ENCODE measurements at places on chromosomes 5 and 9.

- DNase-seq, result no peak
Measured at GRCh38 chr9:94164806-94165549, 80.7 kb downstream of the PTPDC1 start.

DNA sequence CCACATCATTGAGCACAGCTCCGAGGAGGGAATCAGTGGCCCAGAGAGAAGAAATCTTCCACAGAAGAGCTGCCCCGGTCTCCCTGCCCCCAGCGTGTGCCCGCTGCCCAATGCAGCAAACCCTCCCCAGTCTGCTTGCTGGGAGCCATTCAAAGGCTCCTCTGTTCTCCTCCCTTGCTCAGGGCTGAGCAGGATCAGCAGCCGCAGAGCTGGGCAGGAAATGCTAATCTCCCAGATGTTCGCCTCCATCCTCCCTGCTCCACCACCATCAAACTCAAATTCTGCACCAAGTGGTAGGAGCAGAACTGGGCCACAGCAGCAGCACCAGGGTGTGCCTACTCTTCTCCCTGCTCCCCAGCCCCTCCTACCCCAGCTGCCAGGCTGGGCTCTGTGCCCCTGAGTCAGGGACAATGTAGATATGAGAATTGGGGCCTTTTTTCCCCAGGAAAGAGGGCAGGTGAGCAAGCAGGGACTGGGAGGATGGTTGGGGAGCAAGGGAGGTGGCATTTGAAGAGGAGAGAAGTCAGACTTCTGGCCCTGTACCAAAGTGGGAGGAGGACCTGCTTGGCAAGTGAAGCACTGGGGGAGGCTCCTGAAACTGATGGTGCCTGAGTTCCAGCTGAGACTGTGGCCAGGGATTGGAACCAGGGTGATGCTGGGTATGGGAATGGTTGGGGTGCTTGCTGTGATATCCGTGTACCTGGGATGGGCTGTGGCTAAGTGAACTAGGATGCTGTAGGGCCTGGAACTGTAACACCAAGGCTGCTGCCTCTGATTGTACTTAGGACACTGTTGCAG lies 1.9 kb upstream of the PCDH1 start:
- DNase-seq, result no peak

GRCh38 chr9:89418882-89419640 lies 78.9 kb downstream of the SEMA4D start:
- peak; percentile 78 for DNase-seq

GRCh38 chr5:135066781-135067180 lies 32.8 kb upstream of the PITX1 start:
- DNase-seq, result no peak

DNA sequence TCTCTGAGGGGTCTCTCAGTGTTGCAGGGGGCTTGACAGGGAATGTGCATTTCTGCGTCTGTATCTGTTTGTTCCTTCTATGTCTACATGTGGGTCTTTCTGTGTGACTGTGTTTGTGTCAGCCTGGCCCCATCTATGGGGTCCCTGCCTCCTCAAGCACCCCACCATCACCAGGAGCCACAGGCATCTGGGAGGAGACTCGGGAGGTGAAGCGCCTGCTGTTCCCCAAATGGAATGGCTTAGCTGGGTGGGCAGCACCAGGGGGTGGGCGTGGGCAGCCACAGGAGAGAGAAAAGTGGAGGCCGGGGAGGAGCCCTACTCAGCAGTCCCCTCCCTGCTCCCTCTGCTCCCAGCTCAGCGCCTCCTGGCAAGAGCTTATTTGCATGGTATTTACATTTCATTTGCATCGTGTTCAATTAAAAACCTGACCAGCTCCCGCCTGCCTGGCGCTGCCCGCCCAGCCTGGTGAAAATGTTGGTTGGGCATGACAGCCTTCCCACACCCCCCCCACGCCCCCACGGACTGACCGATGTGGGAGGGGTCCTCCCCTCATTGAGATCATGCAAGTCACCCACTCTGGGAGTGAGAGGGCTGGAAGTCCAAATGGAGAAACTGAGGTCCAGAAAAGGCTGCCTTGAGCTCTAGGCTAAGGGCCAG lies 50.5 kb downstream of the CXXC5 start:
- no peak for DNase-seq

- DNase-seq, result no peak
Measured at GRCh38 chr5:169161022-169161680, 139.8 kb downstream of the SLIT3 start.

GRCh38 chr9:27108981-27109541 lies at the start of gene TEK:
Gene TEK, plus strand, starts transcription at chr9:27109225. Its CDS starts 366 bp downstream, at chr9:27109591.
- no peak for DNase-seq

GRCh38 chr9:93304574-93305496 lies 120.9 kb downstream of the WNK2 start:
- DNase-seq, result no peak

- no peak for DNase-seq
Measured at GRCh38 chr9:8926461-8926860, 1126.9 kb upstream of the DMAC1 start.

- DNase-seq, result no peak
Measured at GRCh38 chr5:80705801-80706200, 51.0 kb upstream of the DHFR start.

- no peak for DNase-seq
Measured at GRCh38 chr5:173549644-173550043, 66.8 kb downstream of the BOD1 start.

DNA sequence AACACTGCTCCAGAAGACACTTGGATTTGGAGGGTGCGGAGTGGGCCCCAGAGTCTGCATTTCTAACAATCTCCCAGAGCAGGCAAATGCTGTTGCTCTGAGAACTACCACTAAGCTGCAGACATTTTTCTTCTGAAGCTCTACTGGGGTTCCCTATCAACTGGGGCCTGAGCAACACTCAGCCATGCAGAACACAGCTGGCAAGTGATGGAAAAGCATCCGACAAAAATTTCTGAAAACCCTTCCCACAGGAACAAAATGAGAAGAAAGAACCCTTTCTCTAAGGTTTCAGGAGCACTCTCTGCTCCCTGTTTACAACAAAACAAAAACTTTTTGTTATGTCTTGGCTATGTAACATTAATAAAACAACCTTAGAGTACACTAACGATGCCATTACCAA lies 516.9 kb downstream of the CTNND2 start:
- no peak for DNase-seq

DNA sequence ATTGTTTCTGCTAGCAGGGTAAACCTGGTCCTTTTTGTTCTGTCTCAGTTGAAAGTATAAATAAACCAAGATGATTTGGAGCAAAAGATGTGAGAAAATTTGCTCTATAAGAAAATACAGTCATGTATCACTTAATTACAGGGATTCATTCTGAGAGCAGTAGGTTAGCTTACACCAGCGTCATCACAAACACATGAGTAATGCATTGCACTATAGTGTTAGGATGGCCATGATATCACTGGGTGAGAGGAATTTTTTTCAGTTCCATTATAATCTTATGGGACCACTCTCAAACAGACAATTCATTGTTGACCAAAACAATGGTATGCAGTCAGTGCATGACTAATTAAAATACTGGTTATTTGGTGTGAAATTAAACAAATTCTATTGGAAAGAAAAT lies 430.9 kb downstream of the CHSY3 start:
- no peak for DNase-seq

GRCh38 chr5:65760504-65761275 lies 38.7 kb downstream of the NLN start:
- DNase-seq, result peak; percentile 14

GRCh38 chr5:102743900-102744299 lies 11.2 kb upstream of the PAM start:
- DNase-seq, result no peak

DNA sequence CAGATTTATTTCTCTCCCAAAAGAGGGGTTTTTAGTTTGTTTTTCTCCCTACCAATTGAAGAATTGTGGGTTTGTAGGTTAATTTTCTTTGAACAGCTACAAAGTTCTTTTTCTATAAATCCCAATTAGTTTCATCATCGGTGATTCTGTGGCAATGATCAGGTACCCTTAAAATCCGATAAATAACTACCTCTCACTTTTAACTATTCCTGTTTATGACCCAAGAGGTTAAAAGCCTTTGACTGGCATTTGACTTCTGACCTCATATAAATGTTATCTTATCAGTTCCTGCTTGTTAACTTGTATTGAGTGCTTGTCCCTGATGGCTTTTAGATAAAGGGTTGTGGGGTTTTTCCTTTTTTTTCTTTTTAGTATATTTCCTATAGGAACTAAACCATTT lies 124.4 kb upstream of the TMEM161B start:
- no peak for DNase-seq

- DNase-seq, result peak; percentile 73
Measured at GRCh38 chr5:143008809-143009521, 238.8 kb downstream of the ARHGAP26 start.

DNA sequence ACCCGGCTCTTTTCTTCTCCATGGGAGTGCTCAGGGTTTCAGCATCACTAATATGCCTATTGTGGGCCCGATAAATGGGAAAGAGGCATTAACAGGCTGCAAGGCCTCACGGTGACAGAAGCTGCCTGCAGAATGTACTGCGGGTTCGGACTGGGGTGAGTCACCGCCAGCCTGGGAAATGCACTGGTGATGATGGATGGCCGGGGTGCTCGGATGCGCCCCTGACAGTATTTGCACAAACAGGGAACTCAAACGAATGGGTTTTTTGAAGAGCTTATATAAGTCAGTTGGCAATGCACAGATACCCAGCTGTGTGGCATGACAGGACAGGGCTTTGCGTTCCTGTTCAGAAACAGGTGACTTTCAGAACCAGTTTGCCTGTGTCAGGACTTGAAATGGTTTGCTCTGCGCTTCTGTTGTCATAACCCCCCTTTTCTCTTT lies 42.0 kb upstream of the PITX1 start:
- no peak for DNase-seq

GRCh38 chr5:68652534-68652965 lies 437.0 kb downstream of the PIK3R1 start:
- no peak for DNase-seq

DNA sequence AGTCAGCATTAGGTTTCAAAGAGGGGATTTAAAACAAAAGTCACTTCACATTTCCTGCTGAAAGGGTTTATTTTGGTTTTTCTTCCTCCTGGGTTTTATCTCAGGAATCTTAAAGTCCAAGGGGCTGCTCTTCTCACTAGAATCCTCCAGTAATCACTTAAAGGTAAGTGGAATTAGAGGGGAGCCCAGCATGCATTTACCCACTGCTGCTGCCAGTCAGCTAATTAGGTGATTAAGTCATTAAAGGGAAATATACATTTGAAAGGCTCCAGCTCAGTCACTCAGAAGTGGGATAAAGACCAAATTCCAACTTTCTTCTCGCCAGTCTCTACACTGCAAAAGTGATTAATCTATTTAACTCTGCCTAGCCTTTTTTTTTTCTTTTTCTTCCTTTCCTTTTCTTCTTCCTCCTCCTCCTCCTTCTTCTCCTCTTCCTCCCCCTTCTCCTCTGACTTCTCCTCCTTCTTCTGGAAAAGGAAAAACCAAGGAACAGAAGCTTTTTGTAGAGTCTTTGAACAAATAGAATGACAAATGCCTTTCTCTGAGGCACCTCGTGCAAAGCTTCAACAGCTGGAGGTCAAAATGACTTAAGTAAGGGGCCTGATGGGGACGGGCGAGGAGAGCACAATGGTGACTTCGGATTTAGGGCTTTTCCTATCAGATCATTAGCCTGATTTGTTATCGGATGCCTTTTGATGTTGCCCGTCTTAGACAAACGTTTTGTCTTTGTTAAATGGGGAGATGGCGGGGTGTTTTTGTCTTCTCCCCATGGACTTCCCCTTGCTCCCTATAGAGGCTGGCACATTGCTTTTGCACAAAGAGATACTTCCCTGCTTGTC lies 617.6 kb downstream of the IRX1 start:
- DNase-seq, result no peak

DNA sequence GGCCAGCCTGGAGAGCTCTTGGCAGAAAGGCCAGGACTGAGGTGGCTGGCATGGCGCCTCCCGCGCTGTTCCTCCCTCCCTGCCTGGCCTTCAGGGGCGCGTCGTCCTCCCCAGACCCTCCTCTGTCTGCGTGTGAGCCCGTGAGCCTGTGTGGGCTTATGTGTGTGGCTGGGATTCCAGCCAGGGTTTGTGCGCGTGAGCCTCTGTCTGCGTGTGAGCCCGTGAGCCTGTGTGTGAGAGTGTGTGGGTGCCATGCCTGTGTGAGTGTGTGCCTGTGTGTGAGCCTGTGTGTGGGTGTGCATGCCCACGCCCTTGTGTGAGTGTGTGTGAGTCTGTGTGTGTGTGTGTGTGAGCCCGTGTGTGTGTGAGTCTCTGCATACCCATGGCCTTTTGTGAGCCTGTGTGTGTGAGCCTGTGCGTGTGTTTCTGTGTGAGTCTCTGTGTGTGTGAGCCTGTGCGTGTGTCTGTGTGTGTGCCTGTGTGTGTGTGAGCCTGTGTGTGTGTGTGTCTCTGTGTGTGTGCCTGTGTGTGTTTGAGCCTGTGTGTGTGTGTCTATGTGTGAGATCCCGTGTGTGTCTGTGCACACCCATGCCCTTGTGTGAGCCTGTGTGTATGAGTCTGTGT lies 13.0 kb downstream of the RXRA start:
- DNase-seq, result no peak

- DNase-seq, result no peak
Measured at GRCh38 chr5:66875315-66875714, 279.1 kb downstream of the MAST4 start.

DNA sequence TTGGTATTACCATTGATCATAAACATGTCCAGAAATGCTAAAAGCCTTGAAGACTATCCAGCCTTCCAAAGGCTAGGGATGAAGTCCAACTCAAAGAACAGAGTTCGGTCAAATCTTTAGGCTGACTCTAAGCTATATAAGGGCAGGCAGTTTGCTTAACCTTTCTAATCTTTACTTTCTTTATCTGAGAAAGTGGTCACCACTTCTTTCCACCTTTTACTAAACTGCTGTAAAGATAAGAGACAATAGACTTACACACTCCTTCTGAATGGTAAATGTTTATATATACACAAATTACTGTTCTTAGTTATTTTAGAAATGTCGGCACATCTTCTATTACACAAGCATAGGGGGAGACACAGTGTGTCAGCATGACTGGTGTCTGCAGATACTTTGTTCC lies 100.4 kb downstream of the NREP start:
- DNase-seq, result no peak

- DNase-seq, result no peak
Measured at GRCh38 chr9:77019926-77020412, 514 bp downstream of the FOXB2 start.

DNA sequence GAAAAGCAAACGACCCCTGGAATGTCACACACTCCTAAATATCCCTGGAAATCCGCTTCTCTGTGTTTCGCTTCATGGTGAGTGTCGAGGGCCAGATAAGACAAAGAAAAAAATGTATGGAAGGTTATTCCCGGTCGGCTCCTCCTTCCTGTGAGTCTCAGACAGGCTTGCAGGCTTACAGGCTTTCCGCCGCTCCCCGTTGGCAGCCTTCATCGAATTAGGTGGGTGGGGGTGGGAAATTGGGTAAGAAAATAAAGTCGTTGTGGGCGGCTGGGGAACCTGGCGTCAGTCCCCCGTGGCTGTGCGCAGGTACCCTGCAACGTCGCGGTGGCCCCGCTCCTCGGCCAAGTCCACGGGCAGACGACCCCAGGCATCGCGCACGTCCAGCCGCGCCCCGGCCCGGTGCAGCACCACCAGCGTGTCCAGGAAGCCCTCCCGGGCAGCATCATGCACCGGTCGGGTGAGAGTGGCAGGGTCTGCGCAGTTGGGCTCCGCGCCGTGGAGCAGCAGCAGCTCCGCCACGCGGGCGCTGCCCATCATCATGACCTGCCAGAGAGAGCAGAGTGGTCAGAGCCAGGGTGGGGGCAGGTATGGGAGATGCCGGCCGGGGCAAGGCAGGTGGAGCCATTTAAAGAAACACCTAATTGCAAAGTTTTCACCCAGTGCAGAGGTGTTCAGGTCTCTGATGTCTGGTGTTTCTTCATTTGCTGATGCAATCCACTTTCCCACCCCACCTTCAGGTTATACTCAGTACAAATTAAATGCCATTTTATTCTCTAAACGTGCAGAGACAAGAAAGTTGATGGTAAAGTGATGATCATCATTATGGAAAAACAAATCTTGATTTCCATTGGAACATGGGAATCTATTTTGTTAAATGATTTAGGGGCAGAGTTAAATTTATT lies 3.2 kb downstream of the CDKN2B start:
- no peak for DNase-seq
